Stimulated activated CD4-positive, alpha-beta T cell treated with anti-CD3 and anti-CD28 coated beads, Interleukin-1b, Interleukin-23, amount 100 ng/mL, for 24 hours (primary cell): ENCODE measurements at places on chromosomes 2 and 18.
A peak's percentile ranks its signal among the peaks of the same experiment; 100 is the strongest.

GRCh38 chr2:199704358-199705238 lies 146.4 kb downstream of the FTCDNL1 start:
- no peak for DNase-seq

GRCh38 chr18:3397031-3397750 lies 52.8 kb upstream of the TGIF1 start:
- DNase-seq, result no peak

GRCh38 chr2:47005687-47006086 lies 90.1 kb upstream of the MCFD2 start:
- DNase-seq, result no peak

DNA sequence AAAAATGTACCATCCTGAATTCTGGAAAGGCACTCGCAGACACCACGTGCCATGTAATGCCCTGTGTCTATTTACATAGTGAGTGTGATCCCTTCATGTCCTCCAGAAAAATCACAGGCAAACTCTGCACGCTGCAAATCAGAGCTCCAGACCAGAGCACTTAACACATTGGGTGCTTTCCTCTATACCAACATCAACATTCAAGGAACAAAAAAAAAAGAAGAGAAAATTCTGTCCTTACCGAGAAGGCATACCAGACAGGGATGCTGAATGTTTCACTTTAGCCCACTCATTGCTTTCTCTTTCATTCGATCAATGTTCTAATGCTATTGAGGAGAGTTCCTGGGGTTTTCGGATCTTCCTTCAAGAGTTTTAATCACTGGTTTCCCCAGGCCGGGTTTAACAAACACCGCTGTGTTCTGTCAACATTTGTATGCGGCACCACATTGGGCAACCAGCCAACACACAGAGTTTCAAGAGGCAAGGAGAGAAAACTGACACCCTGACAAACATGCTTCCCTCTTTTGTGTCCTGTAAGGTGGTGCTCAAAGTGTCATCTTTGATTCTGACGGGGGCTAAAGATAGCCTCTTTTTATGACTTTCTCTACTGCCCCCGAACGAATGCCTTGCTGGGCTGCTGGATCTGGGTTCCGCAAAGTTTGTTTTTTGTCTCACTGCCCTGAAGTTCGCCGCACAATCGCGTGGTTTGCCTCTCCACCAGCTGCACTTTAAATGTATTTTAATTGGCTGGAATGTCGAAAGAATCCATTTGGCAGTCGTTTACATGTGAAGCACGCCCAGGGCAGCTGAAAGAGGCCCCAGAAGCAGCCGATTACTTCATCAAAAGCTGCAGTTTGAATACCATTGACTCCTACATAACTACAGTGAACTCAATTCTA lies 106.4 kb upstream of the NCKAP5 start:
- no peak for DNase-seq

DNA sequence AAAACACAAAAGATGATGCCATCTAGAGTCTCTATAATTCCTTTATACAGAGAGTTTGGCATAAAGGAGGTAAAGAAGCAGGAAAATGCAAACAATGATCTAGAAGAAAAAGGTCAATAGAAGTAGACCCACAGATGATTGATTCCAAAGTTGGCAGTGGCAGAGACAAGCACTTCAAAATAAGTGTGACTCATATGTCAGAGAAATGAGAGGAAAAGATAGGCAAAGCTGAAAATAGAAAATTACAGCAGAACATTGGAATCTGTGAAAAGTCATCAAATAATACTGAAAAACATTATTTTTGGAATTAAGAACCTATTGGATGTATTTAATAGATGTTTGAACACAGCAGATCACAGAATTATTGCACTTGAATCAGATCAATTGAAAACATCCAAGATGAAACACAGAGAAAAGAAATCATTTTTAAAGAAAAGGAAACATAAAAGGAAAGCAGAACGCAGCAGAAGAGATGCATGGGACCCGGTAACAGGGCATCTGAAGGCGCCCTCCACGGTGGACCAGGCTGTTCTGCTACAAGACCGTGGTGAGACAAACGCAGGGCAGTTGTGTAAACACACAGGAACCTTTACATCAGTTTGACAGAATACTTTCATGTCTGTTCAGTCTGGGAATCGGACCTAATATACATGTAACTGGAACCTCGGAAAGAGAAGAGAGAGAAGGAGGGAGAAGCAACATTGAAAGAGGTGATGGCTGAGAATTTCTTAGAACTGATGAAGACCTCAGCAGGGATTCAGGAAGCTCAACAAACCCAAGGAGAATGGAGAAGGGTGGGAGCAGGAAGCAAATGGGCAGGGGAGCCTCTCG lies 74.6 kb upstream of the GPC1 start:
- no peak for DNase-seq

- no peak for DNase-seq
Measured at GRCh38 chr18:44536046-44536445, 144.6 kb upstream of the SETBP1 start.

GRCh38 chr2:172211512-172211911 lies 108.8 kb upstream of the DLX2 start:
- DNase-seq, result no peak

DNA sequence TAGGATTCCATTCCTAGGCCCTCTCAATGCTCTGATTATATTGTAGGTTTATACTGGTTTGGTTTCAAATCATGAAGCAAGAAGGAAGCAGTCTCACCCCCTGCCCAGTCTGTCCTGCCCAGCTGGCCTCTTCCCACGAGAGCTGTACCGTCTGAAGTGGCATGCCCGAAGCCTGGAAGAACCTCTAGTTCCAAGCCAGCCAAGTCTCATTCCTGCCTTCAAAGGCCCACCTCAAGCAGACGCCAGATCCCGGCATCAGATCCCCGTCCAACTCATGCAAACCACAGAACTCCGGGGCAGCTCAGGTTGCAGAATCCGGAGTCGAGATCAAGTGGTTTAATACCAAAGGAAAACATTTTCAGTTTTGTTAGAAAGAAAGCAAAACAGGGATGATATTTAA lies 234.4 kb downstream of the LPIN1 start:
- no peak for DNase-seq

- no peak for DNase-seq
Measured at GRCh38 chr2:18149660-18150246, 271.3 kb downstream of the KCNS3 start.

GRCh38 chr2:134253117-134253704 lies 661 bp upstream of the MGAT5 start:
- no peak for DNase-seq

GRCh38 chr2:160224060-160224459 lies 24.0 kb upstream of the ITGB6 start:
- no peak for DNase-seq

GRCh38 chr2:75456825-75457224 lies 103.9 kb downstream of the EVA1A start:
- DNase-seq, result no peak

GRCh38 chr18:76991021-76991688 lies 141.4 kb downstream of the MBP start:
- no peak for DNase-seq

- no peak for DNase-seq
Measured at GRCh38 chr2:195470622-195471021, 186.4 kb upstream of the SLC39A10 start.

DNA sequence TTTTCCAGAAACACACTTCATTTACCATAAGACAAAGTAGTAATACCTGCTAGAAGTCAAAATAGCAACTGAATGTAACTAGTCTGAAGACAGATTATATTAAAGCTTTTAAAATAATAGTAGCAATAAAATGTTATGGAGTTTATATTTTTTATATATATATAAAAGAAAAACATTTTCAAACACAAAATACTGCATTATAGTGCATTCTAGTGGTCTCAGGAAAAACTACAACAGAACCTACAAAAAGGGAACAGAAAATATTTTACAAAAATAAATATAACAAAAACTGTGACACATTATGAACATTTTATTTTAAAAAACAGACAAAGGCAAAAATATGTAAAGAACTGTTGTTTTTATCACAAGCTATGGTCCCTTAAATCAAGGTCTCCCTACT lies 48.0 kb downstream of the STRN start:
- DNase-seq, result no peak

GRCh38 chr2:8543383-8544170 lies 138.3 kb upstream of the ID2 start:
- peak; percentile 67 for DNase-seq

- DNase-seq, result no peak
Measured at GRCh38 chr18:1017227-1018058, 112.8 kb downstream of the ADCYAP1 start.

DNA sequence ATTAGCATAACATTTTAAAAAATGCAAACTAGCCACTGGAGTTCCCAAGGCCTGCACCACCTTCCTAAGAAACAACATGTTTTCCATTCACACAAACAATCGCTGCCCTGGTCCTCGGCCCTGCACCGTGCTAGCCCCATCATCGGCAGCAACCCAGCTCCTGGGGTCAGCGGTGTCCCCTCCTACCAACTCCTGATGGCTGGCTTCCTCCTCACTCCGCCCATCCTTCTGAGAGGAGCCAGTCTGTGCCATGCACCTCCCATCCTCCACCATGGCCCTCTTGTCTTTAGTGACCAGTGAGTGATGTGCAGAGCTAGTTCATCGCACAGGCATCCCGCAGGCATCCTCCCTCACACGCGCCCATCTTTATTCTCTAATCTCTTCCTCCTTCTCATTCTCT lies 81.9 kb downstream of the LONRF2 start:
- no peak for DNase-seq

DNA sequence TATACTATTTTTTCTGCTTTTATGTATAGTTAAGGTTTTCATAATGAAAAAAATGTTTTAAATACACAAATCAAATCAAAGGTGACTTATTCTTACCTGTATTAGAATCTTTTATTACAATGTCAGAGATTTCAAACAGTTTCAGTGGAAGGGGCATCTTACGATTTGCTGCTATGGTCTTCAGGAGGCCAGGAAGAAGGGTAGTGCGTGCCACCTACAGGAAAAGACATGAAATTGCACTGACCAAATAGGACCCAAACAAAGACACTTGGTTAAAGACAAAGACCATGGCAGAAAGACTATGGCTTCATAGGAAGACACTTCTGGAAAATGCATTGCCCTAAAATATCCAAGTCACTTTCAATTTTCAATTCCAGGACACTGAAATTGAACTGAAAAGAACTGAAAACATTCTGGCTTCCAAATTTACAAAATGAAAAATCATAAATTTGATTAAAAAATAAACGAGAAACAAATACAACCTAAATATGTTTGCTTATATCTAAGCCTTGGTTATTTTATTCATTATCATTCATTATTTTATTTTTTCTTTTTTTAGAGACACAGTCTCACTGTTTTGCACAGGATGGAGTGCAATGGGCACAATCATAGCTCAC lies 42.1 kb downstream of the FARSB start:
- DNase-seq, result no peak

GRCh38 chr18:67243799-67244587 lies 272.5 kb downstream of the DSEL start:
- no peak for DNase-seq

DNA sequence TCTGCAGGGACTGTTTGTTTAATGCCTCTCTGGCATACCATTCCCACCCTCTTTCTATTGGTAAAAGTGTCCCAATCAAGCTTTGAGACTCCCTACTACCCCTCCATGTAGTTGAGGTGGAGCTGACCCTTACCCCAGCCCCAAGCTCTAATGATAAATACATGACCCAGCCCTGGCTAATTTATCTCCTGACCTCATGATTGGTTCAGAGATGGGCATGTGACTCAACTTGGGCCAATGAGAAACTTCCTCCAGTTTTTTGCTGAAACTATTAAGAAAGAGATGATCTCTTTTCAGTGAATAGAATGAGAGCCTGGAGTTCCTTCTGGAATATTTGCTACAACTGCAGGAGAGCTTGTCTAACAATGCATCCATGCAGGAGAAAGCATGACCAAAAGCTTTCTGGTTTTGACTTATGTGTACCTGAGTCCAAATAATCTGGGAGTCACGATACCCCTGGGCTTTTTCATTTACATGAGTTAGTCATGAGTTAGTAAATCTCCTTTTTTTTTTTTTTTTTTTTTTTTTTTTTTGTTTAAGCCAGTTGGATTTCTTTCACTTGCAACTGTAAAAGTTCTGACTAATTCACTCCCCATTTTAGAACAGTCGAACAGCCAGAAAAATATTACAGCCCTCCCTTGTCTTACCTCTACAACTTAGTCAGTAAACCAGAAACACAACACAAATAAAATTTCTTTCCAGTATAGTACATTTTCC lies 66.5 kb upstream of the TLK1 start:
- DNase-seq, result no peak

DNA sequence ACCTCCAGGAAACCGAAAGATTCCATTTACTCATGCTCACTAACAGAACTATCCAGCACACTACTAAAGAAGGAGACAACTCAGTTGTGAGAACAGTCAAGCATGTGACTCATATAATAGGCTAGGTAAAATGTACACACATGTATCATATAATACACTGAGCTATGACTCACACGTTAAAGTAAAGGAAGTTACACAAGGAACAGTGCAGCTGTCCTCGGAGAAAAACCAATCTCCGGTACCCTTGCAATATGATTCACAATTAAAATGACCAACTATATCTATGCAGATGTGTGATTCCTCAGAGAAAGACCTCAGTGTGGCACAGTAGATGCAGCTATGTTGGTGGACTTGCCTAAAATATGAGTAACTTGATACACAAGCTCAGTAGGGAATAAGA lies 76.5 kb downstream of the STRN start:
- no peak for DNase-seq

GRCh38 chr2:118705032-118705431 lies 142.4 kb downstream of the EN1 start:
- no peak for DNase-seq

GRCh38 chr2:160701822-160702221 lies 208.2 kb upstream of the RBMS1 start:
- DNase-seq, result no peak

GRCh38 chr2:110948027-110948674 lies 172.6 kb upstream of the BCL2L11 start:
- DNase-seq, result no peak

DNA sequence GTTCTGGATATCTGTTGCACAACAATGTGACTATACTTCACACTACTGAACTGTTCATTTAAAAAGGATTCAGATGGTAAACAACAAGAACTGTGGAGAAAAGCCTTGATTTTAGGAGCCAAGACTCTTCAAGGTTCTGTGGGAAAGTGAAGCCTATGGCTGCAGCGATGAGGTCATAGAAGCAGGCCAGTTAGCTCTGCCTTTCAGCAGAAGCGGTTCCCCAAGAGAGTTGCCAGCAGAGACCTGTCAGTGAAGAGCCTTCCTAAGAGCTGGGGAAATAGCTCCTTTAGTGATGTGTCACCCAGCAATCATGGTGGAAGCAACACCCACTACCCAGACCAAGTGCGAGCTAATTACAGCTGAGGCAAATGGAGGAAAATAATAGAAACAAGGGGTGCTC lies 346.5 kb upstream of the ETAA1 start:
- DNase-seq, result no peak
